Activated CD4-positive, alpha-beta T cell treated with anti-CD3 and anti-CD28 coated beads for 48 hours (primary cell): ENCODE measurements at places on chromosomes 4 and X.
A peak's percentile ranks its signal among the peaks of the same experiment; 100 is the strongest.

- peak; percentile 78 for DNase-seq
Measured at GRCh38 chr4:7719354-7720174, 220.1 kb downstream of the AFAP1 start.

DNA sequence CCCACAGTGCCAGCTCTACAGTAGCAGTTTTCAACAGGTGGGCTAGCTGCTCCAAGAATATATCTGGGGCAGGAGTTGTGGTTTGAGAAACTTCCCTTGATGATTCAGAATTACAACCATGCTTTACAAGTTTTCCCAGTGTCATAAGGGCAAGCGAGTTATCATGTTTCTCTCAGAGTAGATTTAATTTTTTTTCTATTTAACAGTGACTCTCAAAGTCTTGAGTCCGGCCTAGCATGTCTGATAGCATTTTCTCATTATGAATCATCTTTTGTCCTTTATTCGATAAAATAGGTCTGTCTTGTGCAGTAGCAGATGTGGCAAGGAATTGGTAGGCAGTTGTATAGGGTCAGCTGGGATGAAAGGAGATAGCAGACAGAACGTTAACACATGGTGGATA is 62.2 kb upstream of the SPANXD start:
- no peak for DNase-seq

DNA sequence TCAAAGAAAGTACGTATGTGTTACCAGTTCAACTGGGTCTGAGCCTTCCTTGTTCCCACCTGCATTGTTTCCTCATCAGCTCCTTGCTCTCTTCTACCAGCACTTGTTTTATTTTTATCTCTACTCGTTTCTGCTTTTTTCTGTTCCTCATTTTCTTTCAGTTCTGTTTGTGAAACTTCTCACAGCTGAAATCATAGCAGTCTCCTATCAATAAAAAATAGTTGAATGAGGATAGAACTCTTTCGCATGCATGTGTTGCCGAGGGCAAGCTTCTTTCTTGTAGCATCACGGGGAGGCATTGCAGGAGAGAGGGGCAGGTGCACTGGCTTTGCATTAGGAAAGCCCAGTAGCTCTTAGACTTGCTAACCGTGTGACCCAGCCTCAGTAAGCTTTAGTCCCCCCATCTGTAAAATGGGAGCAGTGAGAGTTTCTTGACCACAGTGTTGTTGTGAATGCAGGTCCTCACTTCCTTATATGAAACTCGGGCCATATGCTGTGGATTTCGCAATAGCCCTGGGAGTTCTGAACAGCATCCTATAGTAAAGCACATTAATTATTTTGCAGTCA is 24.7 kb downstream of the OFD1 start:
- no peak for DNase-seq

DNA sequence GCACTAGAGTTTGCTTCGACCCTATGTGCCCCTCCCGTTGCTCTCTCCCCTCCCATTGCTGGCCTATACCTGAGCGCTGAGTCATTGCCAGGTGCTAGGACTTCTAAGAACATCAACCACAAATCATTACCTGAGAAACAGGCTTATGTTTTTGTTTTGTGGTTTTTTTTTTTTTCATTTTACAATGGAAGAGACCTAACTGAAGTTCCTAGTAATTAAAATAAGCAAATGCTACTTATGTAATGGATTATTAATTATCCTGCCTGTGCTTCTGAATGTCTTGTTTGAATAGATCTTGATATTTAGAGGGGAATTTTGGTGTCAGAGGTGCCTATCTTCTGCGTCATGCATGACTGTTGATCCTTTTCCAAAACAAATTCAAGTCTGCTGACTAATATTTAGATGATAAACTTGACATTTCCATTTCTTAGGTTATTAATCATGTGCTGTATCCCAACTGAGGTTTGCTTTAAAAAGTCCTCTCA is 275.4 kb upstream of the CPEB2 start:
- DNase-seq, result no peak

- no peak for DNase-seq
Measured at GRCh38 chr4:140096921-140097320, 57.1 kb downstream of the MAML3 start.

GRCh38 chr4:157096439-157096838 is 20.5 kb downstream of the GLRB start:
- no peak for DNase-seq

GRCh38 chr4:1579001-1579900 is 104.9 kb downstream of the FAM53A start:
- DNase-seq, result peak; percentile 84

DNA sequence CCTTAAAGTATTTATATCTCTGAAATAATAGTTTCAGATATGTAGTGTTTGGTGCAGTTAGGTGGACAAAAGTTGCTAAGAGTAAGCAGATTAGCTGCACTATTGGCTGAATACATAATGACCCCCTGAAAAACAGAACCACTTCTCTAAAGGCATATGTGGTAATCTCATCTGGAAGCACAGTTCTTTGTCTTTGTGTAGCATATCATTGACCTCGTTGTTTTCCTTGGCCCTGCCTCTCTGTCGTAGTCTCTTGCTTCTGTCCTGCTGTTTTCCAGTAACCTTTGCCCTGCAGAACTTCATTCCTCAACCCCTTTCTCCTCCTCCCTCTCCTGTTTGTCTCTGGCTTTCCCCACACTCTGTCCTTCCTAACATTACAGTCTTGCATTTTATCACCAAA is 41.4 kb downstream of the JADE3 start:
- no peak for DNase-seq

DNA sequence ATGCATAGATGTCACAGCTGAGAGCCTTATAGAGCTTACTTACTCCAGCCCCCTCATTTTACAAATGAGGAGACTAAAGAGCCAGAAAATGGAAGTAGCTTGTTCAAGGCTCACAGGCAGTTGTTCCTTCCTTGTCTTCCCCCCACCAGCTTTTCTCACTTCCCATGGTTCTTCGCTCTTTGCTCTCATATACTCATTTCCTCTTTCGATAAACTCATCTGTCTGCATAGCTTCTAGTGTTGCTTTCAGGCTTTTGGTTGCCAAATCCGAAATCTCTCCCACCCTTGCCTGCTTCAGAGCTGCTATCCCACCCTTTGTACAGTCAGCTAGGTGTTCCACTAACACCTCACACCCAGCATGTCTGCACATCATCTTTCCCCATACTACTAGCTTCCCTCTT is 25.0 kb upstream of the GJB1 start:
- no peak for DNase-seq

- peak; percentile 3 for DNase-seq
Measured at GRCh38 chrX:102085706-102086105, 39.8 kb upstream of the TCEAL2 start.

DNA sequence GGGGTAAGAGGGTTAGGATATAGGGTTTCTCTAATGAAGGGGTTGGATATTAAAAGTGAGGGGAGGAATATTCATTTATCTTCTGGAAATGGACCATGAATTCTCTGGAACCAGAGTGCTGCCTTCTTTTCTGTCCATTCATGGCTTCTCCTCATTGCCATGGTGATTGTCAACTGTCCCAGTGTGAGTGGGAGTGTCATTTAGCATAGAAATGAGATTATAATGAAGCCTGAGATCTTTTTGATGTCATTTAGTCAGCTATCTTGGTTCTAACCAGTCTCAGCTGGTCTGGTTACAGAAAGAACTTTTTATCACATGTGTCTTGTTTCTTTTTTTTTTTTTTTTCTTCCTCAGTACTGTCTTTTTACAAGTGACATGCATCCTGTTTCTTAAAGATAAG is 497.3 kb upstream of the PITX2 start:
- no peak for DNase-seq

DNA sequence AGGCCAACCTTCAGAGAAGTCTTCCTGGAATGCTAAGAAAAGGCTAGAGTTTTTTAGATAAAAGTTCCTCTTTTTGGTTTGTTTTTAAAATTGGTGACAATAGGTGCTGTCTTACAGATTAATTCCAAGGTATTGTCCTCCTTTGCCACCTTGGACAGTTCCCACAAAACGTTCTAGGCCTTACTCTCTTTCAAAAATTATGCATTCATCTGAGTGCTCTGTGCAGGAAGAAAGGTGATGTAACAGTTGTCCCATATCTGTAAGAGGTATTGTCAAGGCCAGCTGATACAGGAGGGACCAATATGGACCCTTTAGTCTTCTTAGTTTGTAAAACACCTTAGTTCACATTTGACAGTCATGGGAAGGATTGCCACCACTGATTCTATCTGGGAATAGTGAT is 15.9 kb upstream of the CXCL5 start:
- DNase-seq, result no peak

- no peak for DNase-seq
Measured at GRCh38 chr4:138408758-138409157, 166.6 kb upstream of the SLC7A11 start.

DNA sequence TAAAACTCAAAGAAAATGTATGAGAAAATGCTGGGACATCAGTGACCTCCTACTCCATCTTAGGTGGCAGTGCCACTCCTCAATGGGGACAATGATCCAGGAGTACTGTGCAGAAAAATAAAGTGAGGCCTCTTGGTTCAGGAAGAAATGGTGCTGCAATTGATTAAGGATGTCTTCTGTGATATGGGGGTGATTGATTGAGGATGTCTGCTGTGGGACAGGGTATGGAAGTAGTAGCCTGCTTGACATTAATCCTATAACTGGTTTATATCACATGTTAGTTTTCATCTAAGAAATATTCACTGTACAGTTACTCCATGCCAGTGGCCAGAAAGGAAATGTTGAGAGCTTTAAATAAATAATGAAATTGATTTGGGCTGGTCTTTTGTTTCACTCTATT is 20.5 kb downstream of the OTOP1 start:
- DNase-seq, result no peak

GRCh38 chr4:139558235-139559088 is 2.4 kb upstream of the SETD7 start:
- DNase-seq, result no peak

DNA sequence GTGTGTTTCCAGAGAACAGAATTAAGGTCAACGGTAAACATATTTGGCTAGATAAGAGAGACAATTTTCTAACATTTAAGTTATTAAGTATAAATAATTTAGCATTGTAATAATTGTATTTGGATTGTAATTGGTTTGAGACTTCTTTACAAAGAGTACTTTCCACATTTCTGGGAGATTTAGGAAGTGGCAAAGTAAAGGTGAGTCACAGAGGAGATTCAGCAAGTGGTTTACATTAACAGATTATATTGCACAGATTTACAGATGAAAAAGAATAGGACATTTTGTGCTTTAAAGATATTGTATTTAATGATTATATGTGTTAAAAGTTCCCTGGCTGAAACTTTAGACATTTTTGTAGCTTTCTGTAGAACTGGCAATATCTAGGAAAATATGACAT is 584.4 kb upstream of the AADAT start:
- DNase-seq, result no peak

DNA sequence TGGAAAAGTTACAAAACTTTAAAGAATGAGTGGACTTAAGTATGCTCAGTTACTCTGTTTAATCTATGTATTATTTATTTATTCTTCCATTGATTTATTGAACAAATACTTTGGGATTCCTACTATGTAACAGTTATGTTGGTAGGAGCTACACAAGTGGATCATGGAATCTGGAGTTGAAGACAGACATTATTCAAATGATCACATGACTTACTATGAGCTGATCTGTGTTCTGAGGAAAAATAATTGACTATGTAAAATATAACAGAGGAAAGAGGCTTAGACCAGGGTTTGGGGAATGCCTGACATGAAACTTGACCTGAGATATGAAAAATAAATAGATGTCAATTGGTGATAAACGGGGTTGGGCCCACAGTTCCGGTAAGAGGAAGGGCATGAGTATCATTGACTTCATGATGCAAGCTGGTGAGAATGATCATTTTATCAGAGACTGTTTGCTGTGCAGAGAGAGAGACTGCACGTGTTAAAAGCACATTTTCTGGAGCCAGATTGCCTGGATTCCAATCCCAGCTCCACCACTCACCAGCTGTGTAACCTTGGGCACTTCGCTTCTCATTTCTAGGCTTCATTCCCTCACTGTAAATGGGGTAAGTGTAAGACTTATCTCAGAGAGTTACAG is 179.0 kb downstream of the SPCS3 start:
- no peak for DNase-seq

- no peak for DNase-seq
Measured at GRCh38 chrX:22534643-22535042, 261.9 kb downstream of the CBLL2 start.

DNA sequence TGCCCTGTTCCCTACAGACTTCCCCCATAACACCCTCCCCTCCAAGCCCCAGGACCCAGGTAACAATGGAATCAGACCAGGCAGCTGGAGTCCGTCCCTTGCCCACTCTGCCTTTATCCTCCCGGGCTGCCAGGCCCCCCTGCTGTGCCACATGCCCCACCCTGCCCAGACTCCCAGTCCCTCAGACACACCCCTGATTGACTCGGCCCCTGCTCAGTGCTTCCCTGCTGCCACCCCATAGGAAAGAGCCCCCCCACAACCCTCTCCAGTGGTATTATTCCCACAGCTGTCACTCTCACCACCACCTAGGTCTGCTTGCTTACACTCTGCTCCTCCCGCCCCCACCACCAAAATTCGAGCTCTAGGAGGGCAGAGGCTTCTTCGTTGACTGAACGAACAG is 4.7 kb upstream of the NAA10 start:
- no peak for DNase-seq

- DNase-seq, result no peak
Measured at GRCh38 chr4:122622400-122622799, 1.5 kb upstream of the IL21 start.

- DNase-seq, result no peak
Measured at GRCh38 chr4:95594629-95595028, 45.9 kb upstream of the UNC5C start.

DNA sequence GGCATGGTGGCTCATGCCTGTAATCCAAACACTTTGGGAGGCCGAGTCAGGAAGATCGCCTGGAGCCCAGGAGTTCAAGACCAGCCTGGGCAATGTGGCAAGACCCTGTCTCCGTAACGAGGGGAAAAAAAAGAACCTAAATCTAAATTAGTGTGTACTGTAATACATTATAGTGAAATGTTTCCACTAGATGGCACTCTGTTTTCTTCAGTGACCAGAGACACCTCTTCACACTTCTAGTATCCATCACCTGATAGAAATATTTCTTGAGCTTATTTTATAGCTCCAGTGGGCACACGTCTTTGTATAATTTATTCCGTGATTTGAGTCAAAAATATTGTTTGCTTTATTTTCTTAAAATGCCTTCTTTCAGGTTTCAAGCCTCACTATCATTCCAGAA is 600.9 kb upstream of the DIPK2B start:
- DNase-seq, result no peak

DNA sequence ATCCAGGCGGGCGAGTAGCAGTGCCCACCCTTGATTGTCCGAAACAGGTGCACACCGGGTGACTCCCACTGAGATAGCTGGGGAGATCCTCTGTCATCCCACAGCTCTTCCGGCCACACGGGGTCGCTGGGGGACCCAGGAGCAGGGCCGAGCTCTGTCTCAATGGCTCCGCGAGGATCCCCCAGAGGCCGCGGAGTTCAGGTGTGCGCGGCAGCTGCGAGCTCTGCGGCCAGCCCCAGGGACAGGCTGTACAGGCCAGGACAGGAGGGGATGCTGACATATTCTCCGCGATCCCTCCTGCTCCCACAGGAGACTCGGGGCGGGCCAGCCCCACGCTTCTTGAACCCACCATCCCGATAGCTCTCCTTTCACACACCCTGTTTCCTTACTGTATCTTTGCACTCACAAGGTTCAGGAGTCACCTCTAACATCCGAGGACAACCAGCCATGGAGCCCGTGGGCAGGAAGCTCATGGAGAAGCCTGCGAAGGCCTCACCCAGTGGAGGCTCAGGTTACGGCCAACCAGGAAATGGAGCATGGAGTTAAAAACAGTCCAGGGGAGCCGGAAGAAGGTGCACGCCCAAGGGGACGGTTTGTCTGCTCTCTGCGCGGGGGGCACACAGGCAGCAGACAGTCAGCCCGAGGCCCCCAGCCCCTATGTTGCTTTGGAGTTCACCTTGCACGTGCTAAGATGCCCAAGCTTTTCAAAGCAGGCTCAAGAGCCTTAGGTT is 77.9 kb upstream of the AMELX start:
- no peak for DNase-seq

- DNase-seq, result no peak
Measured at GRCh38 chr4:108180513-108180912, 11.8 kb upstream of the LEF1 start.
